SHP77 (cell line): ENCODE measurements at places on chromosomes 5 and 9.

DNA sequence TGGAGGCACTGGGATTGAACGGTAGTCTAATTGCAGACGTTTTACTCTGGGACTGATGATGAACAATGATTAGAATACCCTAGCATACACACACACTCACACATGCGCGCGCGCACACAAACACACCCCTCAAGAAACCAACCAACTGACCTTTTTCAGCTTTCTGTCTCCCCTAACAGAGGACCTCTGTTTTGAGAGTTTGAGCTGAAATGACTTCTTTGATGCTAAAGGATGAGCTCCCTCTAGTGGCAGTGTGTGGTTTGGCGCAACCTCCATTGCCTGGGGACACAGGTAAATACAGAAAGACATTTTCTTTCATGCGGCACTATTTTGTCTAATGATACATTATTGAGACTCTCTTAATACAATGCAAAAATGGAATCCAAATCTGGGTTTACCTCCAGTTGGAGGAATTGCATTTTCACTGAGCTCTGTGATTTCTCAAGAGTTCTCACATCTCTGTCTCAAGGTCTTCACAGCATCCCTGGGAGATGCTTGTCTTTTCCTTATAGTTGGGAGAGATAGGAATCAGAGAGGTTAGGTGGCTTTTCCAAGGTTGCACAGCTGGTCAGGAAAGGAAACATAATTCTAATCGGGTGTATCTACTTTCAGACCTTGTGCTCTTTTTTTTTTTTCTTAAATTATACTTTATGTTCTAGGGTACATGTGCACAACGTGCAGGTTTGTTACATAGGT lies 187.5 kb downstream of the TMEM38B start:
- peak; percentile 66 for DNase-seq

GRCh38 chr5:51384281-51384840 lies 1.1 kb downstream of the ISL1 start:
- no peak for DNase-seq

GRCh38 chr5:6556089-6556801 lies 76.6 kb downstream of the NSUN2 start:
- DNase-seq = no peak

DNA sequence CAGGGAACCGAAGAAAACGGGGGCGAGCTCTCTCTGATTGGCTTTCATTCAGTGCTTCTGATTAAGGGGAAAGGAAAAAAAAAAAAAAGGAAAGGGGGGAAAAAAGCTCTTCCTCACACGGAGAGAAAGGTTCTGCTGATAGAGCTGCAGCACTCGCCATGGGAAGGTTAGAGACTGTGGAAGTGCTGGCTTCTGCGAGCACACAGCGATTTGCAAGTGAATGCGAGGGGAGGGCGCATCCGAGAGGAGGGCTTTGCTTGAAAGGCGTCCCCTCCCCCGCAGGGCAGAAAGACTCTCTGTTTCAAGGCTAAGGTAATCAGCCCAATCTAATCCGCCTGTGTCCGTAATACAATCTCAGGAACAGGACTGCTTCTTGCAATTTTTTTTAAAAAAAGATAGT lies at the start of gene CDH10:
TSS of gene CDH10 (minus strand) at position 218 of the 400 bp plus-strand sequence. CDS start 51,488 bp downstream, outside the sequence.
- peak; percentile 98 for DNase-seq

DNA sequence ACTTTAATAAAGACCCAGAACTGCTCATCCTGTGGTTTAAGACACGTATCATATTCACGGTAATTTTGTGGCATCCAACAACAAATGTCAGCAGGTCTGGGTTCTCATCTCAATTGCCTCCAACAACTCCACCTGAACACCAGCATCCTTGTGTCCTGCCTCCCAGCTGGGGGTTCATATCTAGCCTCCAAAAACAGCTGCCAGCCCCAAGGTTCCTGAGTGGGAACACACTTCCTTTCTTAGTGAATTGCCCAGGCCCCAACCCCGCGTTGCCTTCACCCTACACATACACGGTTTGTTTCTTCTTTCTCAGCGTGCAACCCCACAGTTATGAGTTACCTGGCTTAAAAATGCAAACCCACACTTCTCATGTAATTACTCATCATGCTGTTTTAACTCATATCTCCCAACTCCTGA lies 77.9 kb downstream of the SEMA4D start:
- DNase-seq = no peak

- DNase-seq = no peak
Observed at GRCh38 chr5:172509405-172509781, 55.1 kb upstream of the SH3PXD2B start.

- no peak for DNase-seq
Observed at GRCh38 chr5:139808481-139809330, 13.1 kb downstream of the PSD2 start.

DNA sequence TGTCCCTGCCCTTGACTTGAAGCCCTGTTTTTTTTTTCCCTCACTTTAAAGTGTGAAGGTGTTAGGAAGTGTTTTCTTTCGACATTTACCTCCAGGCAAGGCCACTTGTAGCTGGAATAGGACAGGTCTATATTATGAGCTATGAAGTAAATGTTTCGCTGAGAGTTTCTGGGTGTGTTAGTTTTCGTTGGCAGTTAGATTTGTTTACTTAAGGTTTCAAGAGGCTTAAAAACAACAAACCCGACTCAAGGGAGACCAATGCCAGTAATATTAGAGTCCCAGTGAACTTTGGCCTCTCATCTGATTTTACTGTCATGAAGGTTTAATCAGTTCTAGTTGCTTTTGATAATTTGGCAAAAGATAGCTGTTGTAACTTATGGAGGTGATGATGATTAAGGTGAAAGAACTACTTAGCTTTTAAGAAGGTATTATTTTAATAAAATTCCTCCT lies 25.2 kb downstream of the OCLN start:
- peak; percentile 37 for DNase-seq

DNA sequence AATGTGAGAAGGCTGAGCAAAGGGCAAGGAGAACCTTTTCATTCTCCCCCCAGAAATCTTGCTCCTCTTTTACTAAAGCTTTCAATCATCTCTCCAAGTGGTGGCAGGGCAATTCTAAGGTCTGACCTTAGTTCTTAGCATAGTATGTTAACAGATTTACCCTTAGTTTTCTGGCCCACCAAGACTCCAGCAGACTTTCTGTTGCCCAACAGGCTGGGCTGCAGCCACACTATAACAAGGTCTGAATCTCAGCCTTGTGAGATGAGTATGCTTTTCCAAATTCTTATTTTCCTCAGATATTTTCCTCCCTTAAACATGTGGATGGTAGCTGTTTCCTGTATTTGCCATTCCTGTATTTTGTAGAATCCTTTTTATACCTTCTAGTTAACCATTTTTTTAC lies 69.5 kb downstream of the NIPBL start:
- no peak for DNase-seq
